Naive thymus-derived CD4-positive, alpha-beta T cell (primary cell): ENCODE measurements at places on chromosomes 13 and 19.

DNA sequence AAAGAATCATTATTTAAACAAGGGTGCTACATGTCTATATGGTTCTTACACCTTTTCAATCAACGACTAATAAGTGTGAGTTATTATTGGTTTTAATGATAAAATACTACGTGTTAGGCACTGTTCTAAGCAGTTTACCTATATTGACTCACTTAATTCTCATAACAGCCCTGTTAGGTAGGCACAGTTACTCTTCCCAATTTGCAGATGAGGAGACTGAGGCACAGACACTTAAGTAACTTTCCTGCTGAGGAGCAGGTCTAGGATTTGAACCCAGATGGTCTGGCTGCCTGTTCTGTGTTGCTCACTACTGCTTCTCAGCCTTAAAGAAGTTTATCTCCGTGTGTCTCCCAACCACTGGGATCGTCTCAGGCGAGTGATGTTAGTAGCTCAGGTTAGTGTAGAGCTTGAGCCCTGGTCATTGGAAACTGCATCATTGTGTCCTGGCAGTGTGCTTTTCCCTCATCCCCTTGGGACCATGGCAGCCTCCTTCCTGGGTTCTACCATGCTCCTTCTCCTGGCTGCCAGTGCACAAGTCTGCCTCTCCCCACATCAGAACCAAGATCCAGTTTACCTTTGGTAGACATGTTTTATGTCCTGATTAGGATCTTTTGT, 10.9 kb downstream of the UBAC2 start:
- no peak for DNase-seq

GRCh38 chr19:11169896-11170678, 14.5 kb upstream of the SPC24 start:
- no peak for DNase-seq

GRCh38 chr19:17627921-17628320, 60.2 kb downstream of the UNC13A start:
- DNase-seq = no peak

- no peak for DNase-seq
Observed at GRCh38 chr13:24161980-24162525, 1.5 kb downstream of the SPATA13 start.

GRCh38 chr19:37045140-37045539, 33.1 kb upstream of the ZNF420 start:
- no peak for DNase-seq

DNA sequence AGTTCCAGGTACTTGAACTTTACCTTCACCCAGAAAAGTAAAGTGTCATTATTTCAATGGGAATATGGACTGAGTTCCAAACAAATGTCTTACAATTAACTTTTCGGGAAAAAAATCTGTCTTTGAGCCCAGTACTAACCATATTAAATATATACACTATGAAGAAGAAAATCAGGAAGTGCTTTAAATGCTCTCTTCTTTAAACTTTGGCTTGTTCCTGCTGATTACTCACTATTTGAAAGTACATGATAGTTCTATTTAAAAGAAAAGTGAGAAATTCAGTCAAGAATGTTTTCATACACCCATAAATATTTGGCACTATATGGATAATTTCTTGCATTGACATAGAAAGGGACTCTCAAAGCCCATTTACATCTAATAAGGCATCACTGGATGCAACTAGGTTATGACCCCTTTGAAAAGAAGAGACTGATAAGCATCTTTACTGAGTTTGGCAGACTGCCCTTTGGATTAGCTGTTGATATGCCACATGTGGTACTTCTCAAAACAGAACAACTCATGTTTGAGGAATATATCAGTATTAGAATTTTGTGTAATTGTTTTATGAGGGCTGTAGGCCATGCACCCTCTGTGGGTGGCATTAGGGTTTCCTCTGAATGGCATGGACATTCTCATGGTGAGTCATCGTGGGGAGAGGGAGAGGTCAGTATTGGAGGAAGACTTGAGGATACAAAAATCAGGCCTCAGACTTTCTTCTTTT, 25.0 kb upstream of the VWA8 start:
- DNase-seq = no peak

GRCh38 chr13:114249077-114249476, 14.4 kb downstream of the CDC16 start:
- DNase-seq = no peak

- no peak for DNase-seq
Observed at GRCh38 chr13:19726611-19727010, 56.1 kb downstream of the PSPC1 start.

DNA sequence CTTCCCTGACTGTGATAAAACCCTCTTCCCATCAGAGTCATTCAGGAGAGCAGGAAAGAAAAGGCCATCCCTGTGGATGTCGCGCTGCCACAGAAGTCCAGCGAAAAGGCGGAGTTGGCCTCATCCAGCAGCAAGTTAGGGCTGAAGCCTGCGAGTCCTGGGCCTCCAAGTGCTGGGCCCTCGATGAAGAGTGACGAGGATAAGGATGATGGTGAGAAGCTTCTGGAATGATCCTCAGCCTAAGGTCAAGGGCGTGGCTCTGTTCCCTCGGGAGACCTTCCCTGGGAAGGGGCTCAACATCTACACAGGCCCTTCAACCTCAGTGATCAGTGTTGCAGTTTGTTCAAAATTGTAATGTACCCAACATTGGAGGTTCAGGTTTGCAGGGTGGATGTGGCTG, 22.3 kb downstream of the TEX29 start:
- DNase-seq = no peak

GRCh38 chr19:33492951-33493350, 28.6 kb downstream of the PEPD start:
- DNase-seq = no peak

DNA sequence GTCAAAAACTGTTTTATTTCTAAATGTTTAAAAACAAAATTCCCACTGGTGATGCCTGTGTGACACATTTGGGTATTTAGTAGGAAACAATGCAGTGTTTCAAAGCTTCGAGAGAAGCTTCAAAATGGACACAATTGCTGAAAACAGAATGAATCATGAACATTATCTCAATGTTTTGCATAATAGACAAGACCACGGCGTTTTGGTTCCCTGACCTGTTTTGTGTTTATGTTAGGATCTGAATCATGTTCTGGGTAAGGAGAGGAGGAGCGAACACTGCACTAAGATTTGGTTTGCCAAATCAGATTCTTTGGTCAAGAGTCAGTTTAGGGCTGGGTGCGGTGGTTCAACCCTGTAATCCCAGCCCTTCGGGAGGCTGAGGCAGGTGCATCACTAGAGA, 42.2 kb downstream of the IFT88 start:
- DNase-seq = no peak

DNA sequence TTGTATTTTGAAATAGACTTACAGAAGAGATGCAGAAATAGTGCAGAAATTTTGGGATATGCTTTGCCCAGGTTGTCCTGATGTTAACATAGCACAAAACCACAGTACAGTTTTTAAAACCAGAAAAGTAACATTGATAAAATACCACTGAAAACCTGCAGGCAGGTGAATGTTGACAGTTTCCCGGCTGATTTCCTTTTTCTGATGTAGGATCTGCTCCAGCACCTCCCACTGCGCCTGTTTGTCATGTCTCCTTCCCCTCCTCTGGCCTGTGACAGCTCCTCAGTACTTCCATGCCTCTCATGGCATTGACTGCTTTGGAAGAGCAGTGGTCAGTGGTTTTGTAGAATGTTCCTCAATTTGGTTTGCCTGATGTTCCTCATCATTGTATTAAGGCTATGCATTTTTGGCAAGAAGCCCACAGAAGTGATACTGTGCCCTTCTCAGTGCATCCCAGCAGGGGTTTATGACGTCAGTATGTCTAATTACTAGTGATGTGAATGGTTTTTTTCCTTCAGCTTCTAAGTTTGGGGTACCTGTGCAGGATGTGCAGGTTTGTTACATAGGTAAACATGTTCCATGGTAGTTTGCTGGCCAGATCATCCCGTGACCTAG, 31.0 kb downstream of the TDRD12 start:
- DNase-seq = no peak

- no peak for DNase-seq
Observed at GRCh38 chr19:30353394-30353945, 18.7 kb upstream of the ZNF536 start.

DNA sequence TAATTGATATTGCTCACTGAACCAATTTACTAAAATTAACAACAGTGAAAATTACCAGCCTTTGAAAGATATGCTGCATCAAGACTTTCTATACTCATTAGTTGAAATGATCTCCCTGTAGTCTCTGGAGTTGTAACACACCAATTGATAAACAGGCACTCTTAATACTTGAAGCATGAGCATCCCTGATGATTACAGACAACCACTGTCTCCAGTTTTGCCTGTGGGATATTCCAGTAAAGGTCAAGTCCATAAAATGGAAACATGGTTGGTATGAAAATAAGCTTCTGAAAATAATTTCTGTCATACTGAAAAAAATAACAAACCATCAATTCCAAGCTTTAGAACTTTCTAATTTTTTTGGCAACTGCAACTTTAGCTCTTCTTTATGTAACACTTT, 405.8 kb downstream of the SPRY2 start:
- DNase-seq = no peak

DNA sequence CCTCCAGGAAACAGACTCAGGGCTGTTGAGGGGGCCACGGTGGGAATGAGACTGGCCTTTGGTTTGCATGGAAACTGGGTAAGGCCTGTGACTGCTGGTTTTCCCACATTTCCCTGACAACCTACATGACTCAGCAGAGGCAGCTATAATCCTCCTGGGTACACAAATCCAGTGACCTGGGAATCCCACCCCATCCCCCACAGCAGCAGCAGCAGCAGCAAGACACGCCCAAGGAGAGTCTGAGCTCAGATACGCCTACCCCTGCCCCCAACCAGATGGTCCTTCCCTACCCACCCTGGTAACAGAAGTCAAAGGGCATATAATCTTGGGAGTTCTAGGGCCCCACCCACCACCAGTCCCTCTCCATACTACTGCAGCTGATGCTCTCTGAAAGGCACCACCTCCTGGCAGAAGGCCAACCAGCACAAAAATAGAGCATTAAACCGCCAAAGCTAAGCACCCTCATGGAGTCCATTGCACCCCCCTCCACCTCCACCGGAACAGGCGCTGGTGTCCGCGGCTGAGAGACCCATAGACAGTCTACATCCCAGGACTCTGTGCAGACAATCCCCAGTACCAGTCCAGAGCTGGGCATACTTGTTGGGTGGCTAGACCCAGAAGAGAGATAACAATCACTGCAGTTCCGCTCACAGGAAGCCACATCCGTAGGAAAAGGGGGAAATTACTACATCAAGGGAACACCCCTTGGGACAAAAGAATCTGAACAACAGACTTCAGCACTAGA, 237.2 kb upstream of the SPRY2 start:
- no peak for DNase-seq

DNA sequence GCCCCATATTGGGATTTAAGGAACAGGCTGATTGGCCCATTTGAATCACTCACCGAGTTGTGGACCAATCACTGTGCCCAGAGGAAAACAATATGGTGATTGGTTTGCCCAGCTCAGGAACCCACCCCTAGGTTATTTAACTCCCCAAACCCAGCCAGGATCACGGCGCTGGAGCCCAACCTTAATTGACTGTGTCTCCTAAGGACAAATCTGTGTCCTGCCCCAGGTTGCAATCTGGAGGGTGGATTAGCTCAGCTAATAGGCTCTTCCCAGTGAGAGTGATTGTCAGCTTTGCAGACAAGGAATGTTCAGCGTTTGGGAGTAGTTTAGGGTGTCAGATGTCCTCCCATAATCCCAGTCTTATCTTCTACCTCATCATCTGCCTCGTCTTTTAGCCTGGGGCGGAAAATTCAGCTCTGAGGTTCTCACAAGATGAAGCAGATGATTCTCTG, 3.5 kb upstream of the ZNF358 start:
- no peak for DNase-seq
